Umbilical cord (tissue), 2 donors: ENCODE measurements at places on chromosomes 3 and 15. TPM values are rescaled to one million over a fixed set of nuclear protein-coding genes. Genes with fewer than 3 reads are reported as not detected.

Gene CCR9
- total RNA-seq, result 0.48 TPM

Gene RARRES1
- total RNA-seq, result 2.6 TPM

Gene TIGIT
- 5.5 TPM for total RNA-seq

- DNase-seq, result no peak
These were observed 78.8 kb upstream of the MEX3B start for GRCh38 chr15:82124331-82125263.

DNA sequence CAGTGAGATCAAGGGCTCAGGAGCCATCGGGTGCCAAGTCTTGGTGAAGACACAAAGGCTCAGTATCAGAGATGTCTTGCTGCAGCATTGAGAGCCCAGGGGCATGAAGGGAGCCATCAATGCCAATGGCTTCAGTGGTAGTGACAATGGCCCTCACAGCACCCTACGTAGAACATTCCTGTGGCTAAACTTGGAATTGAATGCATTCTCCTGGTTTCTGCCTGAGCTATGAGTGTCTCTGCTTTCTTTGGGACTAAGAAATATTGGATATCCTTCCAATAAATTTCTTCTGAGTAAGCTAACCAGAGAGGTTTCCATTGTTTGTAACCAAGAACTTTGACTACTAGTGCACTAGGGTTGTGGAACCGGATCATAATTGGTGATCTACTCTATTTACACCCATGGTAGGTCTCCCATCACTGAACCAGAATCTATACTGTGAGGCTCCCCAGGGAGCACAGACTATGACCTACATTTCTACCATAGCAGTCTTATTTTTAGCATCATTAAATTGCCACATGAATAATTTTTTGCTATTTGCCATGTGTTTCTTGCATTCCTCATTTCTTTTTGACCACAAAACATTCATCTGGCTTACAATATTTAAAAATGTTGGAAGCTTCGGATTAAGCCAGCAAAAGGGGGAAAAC, 31.6 kb upstream of the PDZRN3 start:
- no peak for DNase-seq

DNA sequence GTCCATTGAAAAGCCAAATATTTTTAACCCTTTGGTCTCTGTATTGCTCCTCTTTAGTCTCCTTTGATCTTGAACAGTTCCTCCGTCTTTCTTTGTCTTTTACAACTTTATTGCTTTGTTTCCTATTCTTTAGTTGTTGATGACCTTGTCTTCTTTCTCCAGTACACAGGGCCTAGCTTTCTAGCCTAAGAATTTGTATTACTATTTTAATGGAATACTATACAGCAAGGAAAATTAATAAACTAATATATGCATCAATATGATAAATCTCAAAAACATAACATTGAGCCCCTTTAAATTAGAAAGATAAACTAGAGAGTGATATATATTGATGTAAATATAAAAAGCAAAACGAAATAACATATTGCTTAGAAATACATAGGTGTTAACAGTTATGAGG, 88.7 kb downstream of the NR1D2 start:
- no peak for DNase-seq

DNA sequence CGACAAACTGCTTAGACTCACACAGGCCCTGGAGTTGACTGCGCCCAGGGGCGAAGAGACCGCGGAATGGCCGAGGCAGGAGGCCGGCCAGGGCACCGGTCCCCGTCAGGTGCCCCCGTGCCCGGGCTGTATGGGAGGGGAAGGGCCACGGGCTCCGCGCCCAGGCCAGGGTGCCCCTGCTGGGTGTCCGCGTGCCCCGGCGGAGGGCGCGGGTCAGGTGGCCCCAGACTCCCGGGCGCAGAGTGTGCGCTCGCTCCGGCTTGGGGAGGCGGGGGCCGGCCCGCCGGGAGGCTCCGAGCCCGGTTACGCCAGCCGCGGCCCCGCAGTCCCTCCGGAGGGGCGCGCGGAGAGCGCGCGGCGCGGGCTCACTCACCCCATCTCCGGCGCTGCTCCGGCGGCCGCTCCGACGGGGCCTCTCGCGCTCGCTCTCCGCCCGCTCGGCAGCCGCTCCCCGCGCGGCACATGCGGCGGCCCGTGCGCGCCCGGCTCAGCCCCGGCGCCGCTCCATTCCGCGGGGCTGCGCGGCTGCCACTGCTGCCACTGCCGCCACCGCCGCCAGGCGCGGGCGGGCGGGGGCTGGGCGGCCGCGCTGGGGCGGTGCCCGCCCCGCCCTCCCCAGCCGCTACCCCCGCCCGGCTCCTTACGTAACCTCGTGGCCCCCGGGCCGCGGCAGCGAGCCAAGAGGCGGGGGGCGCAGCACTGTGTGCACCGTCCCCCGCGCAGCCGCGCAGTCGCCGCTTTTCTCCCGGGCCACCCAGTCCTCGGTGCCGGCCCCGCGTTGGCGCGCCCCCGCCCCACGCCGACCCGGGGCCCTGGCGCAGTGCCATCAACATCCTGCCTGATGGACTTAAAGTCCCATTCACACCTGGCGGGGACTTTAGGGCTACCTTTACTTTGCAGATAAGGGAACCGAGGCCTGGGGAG, at the start of gene HOMER2:
HOMER2 (minus strand) TSS at position 563 of the 924 bp plus-strand sequence; CDS start at position 378, 185 bp downstream.
- peak; percentile 7 for DNase-seq

GRCh38 chr3:178748874-178749273, 212.6 kb downstream of the KCNMB2 start:
- DNase-seq, result no peak

GRCh38 chr15:83515164-83515563, 68.0 kb downstream of the SH3GL3 start:
- no peak for DNase-seq
